ENCODE measurements at places on chromosomes 11 and 22.

GRCh38 chr11:2728663-2729332 lies 29.0 kb upstream of the KCNQ1OT1 start:
- no peak for ATAC-seq

DNA sequence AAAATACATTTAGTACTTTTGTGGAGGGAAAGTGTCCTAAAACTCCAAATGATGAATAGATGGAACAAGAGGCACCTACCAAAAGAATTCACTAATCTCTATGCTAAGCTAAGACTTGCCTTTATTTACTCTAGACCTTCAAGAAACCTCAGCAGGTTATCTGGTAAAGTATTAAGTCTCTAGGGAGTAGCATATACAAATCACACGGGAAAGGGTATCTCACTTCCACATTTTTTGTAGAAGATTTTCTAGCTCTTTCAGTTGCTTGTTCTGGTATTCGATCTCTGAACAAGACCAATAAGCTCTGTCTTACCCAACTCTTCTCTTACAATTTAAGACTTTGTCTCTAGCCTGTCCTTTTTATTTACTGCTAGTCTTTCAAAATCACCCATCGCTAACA lies 18.1 kb upstream of the CADM1 start:
- ATAC-seq, result no peak

DNA sequence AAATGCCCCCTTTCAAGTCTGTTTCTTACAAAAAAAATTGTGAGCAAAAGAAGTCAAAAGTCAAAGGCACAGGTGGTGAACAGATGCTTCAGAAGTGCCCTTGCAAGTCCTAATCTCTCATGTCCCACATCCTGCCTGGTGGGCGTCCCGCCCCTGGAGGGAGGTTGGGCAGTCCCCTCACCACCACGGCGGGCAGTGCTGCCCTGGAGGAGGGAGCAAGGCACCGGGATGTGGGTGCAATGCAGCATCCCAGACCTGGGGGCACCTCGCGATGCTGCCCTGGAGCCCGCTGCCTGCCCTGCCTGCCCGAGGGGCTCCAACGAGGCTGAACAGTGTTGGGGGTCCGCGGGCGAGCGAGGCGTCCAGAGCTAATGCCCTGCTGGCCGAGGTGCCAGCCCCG lies 15.9 kb downstream of the MRGPRG start:
- ATAC-seq, result no peak

DNA sequence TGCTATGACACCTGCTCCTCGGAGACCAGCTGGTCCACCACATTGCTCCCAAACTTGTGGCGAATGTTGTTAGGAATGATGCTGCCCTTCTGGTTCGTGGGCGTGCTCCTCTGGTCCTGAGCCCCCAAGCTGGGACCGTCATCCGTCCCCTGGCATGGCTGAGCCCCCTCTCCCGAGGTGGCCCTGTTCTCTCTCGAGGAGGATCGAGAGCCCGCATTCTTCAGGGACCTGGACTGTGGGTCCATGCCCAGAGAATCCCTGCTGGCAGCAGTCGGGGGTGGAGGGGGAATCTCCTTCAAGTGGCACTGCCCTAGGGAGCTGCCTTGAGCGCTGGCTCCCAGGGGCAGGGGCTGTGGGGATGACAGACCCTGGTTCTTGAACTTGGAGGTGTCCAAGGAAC lies 17.4 kb downstream of the TST start:
- no peak for ATAC-seq

GRCh38 chr11:129711760-129712159 lies 103.9 kb upstream of the TMEM45B start:
- ATAC-seq, result no peak

- no peak for ATAC-seq
Measured at GRCh38 chr11:82889133-82890001, 10.9 kb downstream of the PRCP start.

GRCh38 chr11:7981619-7982157 lies 5.4 kb upstream of the EIF3F start:
- no peak for ATAC-seq

DNA sequence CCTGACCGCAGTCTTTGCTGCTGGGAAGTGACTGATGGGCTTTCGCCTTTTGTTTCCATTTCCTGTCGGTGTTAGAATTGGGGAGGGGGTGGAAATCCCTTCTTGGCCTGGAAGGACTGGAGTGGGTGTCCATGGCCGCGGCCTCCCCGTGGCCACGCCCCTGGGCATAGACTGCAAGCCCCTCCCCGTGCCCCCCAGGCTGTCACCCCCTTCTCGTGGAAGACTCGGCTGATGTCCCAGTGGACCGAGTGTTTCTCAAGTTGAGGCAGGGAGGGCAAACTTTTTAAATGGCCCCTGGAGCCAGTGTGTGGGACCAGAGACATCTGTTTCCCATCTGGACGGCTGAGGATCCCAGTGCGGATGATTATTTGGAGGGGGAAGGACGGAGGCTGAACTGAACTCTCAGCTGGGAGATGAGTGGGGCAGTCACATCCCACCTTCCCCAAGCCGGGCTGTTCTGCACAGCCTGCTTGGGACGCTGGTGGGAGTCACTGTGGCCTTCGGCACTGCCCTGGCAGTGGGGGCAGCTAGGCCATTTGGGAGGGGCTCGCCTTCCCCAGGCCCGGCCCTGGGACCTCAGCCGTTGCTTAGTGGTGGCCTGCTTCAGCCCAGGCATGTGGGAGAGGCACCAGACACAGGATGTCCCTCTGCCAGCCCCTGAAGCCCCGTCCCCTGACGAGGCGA lies 1.6 kb downstream of the CD81 start:
- ATAC-seq, result peak; percentile 20

DNA sequence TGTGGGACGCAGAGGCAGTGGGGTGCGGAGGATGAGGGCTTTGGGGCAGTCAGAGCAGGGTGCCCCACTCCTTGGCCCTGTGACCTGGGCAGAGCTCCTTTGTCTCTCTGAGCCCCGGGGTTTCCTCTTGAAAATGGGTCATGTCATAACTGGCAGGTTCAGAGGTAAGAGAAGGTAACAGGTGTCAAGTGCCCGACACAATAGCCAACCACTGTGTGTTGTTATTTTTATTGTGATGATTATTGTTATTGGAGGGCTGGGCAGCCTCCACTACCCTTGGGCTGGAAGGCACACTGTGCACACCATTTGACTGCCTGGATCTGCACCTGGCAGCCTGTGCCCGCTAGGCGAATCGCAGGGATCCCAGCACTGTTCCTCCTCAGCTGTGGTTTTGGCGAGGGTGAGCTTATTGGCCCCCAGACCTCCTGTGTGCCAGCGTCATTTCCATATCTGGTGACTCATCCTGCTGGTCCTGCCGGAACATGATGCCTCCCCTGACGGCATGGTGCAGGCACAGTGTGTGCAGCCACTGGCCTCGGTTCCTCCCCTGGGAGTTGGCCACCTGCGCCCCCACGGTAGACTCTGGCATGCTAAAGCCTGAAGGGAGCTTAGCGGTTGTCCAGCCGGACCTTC lies 15.4 kb upstream of the SOX10 start:
- peak; percentile 43 for ATAC-seq

DNA sequence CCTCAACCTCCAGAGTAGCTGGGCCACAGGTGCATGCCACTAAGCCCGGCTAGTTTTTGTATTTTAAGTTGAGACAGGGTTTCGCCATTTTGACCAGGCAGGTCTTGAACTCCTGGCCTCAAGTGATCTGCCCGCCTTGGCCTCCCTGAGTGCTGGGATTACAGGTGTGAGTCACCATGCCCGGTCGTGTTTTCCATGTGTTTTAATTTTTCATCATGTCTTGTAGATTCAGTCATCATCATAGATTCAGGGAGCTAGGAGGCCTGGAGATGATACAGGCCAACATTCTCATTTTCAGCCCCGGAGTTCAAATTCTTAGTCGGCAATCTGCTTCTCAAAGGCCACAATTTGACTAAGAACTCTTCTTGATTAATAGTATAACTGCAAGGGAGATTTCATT lies 73.5 kb upstream of the GRAMD1B start:
- ATAC-seq, result no peak

GRCh38 chr11:40235841-40236240 lies 1223.6 kb downstream of the LRRC4C start:
- no peak for ATAC-seq

- ATAC-seq, result no peak
Measured at GRCh38 chr11:62390237-62390636, 28.6 kb upstream of the SCGB1A1 start.

DNA sequence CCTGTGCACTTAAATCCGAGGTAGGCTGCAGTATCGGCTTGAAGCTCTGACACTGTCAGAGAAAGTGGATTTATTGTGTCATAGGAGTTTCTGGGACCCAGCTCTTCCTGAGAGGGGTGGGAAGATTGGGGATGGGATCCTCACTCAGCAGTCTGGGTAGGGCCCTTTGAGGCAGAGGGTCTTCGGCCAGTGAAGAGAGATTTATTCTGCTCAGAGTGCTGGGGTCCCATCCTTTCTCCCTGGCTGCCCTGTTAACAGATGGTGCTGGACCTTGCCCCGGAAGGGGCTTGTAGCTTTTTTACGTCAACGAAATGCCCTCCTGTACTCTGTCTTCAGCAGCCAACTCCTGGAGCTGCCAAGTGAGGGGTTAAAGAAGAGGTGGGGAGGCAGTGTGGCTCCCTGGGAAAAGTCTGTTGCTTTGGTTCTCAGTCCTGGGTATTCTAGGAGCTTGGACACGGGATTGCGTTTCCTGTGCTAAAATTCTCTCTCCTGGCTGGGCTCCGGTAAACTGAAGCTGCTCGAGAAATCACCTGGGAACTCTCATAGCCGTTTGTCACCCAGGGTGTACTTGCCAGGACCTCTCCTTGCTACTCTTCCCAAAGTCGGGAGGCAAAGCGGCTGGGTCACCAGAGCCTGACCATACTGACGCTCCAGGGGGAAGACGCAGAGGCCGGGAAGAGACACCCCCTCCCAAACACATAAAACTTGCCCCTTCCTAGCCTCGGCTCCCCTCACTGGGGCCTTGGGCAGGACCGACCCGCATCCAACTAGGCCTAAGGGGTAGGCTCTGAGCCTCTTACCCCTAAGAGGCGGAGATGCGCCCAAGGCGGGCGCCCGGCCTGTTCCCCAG lies 806 bp upstream of the SMDT1 start:
- peak; percentile 6 for ATAC-seq

DNA sequence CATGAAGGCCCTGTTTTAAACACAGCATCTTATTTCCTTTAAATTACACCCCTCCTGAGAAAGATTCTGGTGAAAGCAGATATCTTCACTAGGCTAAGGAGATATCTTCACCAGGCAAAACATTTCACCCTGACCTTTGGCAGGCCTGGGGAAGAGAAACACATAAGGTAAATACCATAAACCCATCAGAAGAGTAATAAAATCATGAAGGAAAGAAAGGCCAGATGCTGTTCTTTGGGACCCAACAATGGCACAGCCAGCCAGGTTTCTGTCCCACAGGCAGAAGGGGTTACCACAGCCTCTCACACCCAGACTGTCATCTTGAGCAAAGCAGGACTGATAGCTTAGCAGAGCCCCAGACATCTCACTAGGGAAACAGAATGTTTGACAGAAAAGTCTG lies 125.4 kb downstream of the CCDC34 start:
- ATAC-seq, result no peak

DNA sequence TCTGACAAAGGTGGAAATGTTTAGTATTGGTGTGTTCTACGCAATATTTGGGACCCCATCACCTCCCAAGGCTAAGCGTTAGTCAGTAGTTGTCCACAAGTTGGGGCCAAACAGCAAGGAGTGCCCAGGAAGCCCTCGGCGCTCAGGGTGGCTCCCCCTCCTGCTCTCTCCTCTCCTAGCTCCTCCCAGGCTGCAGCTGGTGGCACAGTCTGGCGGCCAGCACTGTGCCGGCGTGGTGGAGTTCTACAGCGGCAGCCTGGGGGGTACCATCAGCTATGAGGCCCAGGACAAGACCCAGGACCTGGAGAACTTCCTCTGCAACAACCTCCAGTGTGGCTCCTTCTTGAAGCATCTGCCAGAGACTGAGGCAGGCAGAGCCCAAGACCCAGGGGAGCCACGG lies 16.8 kb downstream of the CD5 start:
- no peak for ATAC-seq

GRCh38 chr11:123221096-123221561 lies 26.1 kb upstream of the CLMP start:
- peak; percentile 81 for ATAC-seq

GRCh38 chr22:43539572-43540528 lies 128.0 kb downstream of the MPPED1 start:
- ATAC-seq, result no peak

DNA sequence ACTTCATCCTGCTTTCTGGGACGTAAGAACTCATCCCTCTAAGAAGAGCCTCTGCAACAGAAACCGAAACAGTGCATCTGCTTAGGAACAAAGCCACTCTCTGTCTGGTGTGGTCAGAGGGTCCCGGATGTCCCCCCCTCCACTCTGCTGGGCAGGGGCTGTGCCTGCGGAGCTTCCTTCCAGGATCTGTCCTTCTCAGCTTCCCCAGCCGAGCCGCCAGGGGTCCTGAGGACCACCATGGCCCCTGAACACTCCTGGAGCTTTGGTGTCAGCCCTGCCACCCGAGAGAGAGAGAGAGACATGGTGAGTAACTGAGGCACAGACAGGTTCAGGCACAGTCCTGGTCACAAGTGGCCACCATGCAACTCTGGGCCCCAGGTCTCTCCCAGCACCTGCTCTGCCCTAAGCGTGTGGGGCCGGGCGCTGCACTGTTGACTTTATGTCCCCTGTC lies 24.4 kb upstream of the MGAT3 start:
- no peak for ATAC-seq

DNA sequence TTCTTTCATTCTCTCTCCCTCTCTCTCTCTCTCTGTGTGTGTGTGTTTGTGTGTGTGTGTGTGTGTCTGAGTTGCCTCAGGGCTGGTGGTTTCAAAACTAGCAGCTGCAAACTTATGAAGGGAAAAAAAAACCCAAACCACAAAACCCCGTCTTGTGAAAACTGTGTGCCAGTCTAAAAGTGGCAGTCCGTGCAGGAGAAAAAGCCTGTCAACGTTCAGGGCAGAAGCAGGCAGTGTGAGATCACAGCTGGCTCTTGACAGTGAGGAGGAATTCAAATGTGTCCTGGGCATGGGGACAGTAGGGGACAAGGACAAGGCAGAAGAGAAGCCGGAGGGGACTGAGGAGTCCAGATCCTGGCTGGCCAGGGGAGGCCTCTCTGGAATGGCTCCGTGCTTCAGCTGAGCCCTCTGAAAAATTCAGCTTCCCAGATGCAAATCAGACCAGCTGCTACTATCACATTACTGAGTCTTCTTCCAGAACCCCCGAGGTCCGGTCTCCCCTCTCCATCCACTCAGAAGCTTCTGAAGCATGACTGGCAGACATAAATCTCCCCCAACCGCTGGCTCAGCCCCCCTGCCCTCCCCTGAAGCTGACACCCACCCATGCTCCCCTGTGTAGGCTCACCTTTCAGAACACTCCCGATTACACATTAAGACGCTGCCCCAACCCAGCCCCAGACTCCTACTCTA lies 31.9 kb downstream of the FLI1 start:
- no peak for ATAC-seq

- ATAC-seq, result no peak
Measured at GRCh38 chr11:73429121-73429750, 53.0 kb downstream of the RELT start.

GRCh38 chr11:70278994-70279393 lies 8.5 kb downstream of the PPFIA1 start:
- no peak for ATAC-seq

- no peak for ATAC-seq
Measured at GRCh38 chr11:2882396-2883110, 3.0 kb downstream of the CDKN1C start.

- ATAC-seq, result no peak
Measured at GRCh38 chr11:30479899-30480298, 106.3 kb downstream of the MPPED2 start.

GRCh38 chr11:114343020-114343419 lies 46.8 kb downstream of the NNMT start:
- ATAC-seq, result no peak

GRCh38 chr11:102799681-102800340 lies 1.9 kb upstream of the MMP1 start:
- peak; percentile 55 for ATAC-seq
